ENCODE measurements at places on chromosomes 13 and 19.

DNA sequence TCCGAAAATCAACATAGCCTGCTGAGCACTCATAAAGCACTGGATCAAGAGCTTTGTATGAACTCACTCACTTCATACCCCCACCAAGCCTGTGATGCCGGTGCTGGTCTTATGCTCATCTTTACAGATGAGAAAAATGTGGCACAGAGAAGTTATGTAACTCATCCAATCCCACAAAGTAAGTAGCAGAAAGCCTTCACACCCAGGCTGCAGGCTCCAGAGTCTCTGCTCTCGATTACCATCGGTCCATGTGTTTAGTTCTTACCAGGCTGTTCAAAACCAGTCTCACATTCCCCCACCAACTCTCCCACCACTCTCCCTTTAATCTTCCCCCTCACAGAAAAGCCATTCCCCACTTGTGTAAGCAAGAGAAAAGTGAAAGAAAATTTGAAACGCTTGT, 276.0 kb downstream of the DNAJC15 start:
- no peak for DNase-seq

GRCh38 chr19:35409191-35409590, 38.3 kb downstream of the GPR42 start:
- DNase-seq: no peak

DNA sequence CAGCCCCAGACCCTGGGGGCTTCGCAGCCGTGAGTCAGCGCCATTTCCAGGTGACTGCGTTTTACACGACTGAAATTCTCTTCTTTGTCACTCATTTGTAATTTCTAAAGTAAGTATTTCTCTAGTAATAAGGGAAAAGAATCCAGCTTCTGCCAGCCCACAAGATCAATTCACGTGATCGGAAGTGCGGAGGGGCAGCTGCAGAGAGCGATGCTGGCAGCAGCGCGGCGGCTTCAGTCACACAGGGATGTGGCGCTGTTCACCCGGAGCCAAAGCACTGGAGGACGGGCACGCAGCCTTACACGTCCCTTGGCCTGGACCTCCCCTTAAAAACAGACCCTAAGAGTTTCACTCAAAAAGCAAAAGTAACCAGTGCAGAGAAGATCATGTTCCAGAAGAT, 18.4 kb downstream of the GRTP1 start:
- no peak for DNase-seq

DNA sequence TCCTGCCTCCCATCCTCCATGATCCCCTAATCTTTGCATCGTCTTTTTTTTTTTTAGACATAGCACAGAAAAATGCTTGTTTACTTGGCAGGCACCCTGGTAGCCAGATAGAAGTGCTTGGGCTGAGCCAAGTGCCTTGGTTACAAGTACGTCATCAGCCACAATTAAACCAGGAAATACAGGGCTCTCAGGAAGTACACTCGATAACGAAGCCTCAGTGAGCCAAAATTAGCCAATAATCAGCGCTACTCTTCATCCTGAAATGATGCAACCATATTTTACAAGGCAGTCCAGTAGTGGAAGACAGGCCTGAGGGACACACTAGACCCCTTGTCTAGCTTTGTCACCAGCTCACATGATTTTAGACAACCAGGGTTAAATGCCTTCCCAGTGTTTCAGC, 194.0 kb upstream of the NBEA start:
- DNase-seq: no peak

GRCh38 chr19:48415395-48415794, 21.9 kb downstream of the GRIN2D start:
- peak; percentile 42 for DNase-seq

DNA sequence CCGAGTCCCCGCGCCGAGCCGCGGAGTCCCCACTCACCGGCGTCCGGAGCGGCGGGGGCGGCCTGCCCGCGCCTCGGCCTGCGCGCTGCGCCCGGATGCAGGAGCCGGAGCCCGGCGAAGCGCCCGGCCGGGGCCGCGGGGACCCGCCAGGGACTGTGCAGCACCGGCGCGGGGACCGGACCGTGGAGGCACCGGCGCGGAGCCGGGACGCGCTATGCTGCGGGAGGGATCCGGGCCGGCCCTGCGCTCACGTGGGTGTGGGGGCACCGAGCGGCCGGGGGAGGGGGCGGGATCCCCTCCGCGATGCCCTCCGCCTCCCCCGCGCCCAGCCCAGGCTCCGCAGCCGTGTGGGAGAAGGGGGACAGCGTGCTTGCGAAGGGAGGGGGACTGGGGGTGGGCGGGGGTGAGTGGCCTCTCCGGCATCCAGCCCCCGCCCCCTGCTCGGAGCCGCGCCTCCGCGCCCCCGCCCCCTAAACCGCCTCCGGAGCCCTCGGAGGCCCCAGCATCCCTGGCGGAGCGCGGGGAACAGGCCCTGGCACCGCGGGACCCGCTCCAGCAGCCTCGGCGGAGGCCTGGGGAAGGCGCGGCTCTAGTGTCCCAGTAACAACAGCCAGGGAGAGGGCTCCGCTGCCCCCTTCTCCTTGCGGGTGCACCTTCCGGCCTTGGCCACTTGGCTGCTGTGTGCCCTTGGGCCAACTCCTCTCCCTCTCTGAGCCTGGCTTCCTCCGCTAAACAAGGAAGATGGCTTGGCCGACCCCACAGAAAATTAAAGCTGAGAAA, at the start of gene SLC1A6:
Gene SLC1A6, minus strand, starts transcription at position 389 of the 780 bp plus-strand sequence. CDS start 6,954 bp downstream, outside the sequence.
- DNase-seq: no peak

DNA sequence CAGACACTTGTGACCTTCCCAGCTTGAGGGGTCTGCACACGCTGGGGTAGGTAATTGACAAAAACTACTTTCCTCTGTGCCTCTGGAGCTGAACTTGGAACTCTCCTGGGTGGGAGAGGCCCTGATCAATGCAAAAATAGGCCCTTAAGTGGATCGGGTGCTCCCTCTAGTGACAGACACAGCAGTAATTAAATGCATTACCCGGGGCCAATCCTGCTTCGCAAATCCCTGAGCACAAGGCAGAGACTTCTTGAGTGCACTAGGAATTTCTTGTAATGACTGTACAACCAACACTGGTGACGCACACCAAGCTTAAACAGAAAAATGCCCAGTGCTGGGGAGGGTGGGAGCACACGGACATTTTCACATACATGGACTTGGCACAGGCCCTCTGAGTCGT, 10.6 kb upstream of the UBE2S start:
- DNase-seq: peak; percentile 64

- DNase-seq: no peak
Measured at GRCh38 chr19:40144151-40144550, 47.1 kb upstream of the MAP3K10 start.

DNA sequence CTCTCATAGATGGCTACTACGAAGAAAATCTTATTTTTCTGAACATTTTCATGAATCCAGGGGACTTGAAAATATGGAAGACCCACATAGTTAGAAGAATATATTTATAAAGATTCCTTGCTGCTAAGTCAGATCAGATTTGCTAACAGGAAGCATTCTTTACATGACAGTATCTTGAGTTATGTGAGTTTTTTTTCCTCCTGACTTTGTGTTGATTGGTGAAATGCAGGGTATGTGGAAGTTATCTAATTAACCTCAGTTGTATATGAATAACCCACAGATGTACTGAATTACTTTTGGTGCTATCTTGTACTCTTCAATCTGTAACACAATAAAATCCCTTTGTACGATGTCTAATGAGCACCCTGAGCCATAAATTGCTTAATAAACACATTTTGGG, 53.8 kb downstream of the ESD start:
- DNase-seq: no peak

DNA sequence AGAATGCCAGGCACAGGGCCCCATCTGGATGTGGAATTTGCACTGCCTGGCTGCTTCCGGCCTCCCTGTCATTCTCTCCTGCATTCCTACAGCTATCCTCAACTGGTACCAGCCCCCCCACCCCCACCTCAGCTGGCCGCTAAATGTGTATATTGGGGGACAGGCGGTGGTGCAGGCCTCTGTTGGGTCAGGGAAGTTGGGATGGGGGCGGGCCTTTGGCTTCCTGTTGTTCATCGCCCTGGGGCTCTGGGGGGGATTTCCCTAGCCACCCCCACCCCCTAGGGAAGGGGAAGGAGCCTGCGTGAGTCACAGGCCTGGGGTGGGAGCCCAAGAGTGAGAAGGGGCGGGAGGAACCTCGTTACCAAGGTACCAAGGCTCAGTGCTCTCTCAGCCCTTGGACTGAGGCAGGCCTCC, 10.6 kb downstream of the POU2F2 start:
- DNase-seq: no peak

GRCh38 chr13:87234981-87235380, 436.2 kb upstream of the SLITRK5 start:
- no peak for DNase-seq

GRCh38 chr19:30807278-30807677, 435.1 kb downstream of the ZNF536 start:
- DNase-seq: no peak

DNA sequence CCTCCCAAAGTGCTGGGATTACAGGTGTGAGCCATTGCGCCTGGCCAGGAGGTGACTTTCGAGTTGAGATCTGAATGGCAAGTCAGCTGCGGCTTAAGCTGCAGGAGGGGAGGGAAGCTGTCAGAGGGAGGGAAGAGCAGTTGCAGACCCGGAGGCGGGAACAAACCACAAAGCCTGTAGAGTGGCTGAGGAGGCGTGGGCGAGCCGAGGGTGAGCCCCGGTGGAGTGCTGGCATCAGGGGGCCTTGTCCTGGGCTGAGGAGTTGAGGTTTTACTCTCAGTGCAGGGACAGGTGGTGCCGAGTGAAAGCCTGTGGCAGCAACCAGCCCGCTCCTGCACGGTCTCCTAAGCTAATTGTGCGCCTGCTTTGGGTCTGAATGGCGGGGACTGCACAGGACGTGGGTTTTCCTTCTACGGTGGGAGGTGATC, 24.2 kb downstream of the PPP1R37 start:
- no peak for DNase-seq

- no peak for DNase-seq
Measured at GRCh38 chr13:58584610-58585009, 953.1 kb downstream of the PCDH17 start.

DNA sequence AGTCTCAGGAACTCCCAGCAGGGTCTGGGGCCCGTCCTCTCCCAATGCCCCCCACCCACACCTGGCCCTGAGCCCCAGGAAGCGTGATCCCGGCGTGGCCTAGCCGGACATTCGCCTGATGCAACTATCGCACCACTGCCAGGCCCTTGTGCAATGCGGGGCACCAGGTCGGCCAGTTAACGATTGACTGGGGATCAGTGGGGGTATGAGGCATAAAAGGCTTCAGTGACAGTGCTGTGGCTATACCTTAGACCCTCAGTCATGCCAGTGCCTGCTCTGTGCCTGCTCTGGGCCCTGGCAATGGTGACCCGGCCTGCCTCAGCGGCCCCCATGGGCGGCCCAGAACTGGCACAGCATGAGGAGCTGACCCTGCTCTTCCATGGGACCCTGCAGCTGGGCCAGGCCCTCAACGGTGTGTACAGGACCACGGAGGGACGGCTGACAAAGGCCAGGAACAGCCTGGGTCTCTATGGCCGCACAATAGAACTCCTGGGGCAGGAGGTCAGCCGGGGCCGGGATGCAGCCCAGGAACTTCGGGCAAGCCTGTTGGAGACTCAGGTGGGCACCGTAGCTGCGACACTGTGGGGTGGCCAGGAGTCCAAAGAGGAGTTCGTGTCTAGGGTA, at the start of gene ANGPTL8:
Gene ANGPTL8, plus strand, starts transcription at position 243 of the 624 bp plus-strand sequence. Its CDS starts 19 bp downstream, at position 262.
- no peak for DNase-seq

GRCh38 chr13:39250440-39250839, 212.2 kb downstream of the NHLRC3 start:
- DNase-seq: no peak

- DNase-seq: no peak
Measured at GRCh38 chr19:29271341-29271740, 58.4 kb upstream of the UQCRFS1 start.

GRCh38 chr19:11577451-11578257, at the start of gene ACP5:
ACP5 (minus strand) TSS chr19:11577645; CDS start chr19:11577317, 328 bp downstream.
- DNase-seq: peak; percentile 42

GRCh38 chr13:46296115-46296822, 84.5 kb downstream of the LRRC63 start:
- DNase-seq: no peak

DNA sequence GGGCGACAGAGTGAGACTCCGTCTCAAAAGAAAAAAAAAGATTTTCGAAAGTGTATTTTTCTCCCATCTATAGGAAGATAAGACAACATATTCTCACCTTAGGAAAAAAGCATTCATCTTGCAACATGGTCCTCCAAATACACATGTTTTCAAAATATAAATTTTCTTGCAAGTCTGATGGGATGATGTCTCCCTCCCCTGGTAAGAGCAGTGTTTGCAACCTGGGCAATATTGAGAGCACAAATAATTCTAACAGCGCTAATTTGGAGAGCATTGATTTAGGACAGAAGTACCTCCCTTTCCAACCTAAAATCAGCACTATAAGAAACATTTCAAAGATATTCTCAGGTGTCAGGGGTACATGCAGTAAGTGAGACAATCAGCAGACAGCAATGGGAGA, 61.0 kb upstream of the SHISA2 start:
- DNase-seq: peak; percentile 2
